ENCODE measurements at places on chromosomes 3 and 15. TPM values are rescaled to one million over a fixed set of nuclear protein-coding genes. Genes with fewer than 3 reads are reported as not detected.

ANKUB1 gene
- not detected for total RNA-seq

ARPP21 gene
- total RNA-seq: 1.5 TPM

LHFPL4 gene
- total RNA-seq: 0.13 TPM

ECE2 gene
- total RNA-seq: 0.67 TPM

- ATAC-seq: no peak
These were observed 3.0 kb downstream of the PEAK1 start for GRCh38 chr15:77416954-77417353.

DNA sequence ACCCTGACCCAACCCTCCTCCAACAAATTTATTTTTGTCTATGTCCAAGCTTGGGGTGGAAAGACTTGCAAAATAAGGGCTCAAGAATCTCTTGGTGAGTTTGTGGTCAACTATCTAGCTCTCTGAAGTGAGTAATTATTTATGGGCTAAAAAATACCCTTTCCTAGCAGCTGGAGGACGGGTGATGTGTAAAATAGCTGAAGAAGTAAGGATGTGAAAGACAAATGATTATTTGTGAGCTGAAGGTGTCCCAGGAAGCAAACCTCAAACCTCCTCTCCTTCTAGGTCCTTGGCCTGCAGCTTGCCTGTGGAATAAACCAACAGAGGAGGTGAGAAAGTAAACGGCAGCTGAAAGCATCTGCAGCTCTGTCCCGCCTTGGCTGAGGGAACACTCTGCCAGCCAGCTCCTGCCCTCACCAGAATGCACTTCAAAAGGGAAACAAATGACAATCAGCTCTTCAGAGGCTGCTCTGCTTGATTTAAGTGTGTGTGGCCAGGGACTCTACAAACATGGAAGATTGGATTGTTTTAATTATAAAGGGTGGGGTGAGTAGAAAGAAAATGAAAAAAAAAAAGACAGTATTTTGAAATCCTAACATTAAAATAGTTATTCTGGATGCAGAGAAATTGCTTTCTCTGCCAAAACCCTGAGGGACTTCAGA, 60.3 kb downstream of the TM4SF4 start:
- ATAC-seq: no peak

- no peak for ATAC-seq
These were observed 103.0 kb upstream of the NAALADL2 start for GRCh38 chr3:174755833-174756829.

DNA sequence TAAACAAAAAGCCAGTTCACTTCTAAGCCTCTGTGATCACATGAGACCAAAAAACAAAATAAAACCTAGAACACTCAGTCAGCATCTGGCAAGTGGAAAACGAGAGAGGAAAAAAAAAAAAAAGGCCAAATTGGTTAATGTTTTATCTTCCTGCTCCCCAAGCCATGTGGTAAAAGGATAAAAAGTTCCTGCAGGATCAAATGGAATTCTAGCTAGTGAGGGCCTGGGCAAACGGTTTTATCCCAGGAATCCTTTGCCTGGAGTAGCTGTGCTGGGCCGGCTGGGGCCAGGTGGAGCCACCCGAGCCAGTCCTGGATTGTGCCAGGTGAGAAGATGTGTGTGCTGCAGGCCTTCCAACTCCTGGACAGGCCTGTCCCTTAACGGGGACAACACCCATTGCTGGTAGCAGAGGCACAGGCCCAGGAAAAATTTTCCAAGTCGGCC, 13.2 kb downstream of the SMAD6 start:
- no peak for ATAC-seq

DNA sequence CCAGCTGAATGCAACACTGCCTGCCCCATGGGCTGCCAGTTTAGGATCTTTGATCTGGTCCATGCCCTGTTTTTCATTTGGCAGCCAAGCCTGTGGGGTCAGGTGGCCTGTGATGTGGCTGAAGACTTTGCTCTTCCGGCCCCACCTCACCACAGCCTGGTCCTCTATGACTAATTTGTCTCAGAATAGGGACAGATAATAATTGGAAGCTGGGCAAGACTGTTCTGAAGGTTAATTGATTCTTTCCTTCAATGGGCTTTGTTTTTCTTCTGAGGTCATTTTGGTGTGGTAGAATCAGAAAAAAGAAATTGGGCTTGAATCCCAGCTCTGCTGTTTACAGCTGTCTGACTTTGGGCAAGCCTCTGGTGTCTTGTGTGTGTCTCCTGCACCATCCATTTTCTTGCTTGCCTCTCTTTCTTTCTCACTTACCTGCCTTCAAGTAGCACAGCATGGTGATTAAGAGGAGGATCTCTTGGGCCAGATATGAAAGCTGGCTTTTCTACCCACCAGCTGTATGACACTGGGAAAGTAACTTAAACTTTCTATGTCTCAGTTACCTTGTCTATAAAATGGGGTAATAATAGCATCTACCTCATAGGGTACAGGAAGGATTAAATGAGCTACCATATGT, 24.2 kb downstream of the ABHD2 start:
- peak; percentile 56 for ATAC-seq

DNA sequence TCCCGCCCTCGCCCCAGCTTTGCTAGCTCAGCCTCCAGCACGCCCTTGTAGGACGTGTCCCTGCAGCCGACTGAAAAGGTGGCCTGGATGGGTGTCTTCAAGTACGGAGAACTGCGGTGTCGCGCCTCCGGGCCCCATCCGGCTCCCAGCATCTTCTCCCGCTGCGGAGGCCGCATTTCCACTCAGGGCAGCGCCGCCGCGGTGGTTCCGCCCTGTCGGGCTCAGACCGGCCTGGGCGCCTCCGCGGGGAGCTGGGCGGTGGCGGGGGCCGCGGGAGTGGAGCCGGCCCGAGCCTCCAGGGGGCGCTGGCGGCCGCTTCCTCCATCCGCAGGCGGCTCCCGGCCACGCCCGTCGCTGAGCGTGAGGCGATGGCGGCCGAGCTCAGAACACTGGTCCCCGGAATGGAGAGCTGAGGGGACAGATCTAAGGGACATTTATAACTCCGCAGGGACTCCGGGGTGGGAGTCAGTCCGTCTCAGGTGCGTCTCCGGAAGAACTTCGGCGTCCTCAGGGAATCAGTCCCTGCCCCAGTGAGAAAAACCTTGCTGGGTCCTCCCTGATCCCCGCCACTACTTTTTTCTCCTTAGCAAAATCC, 13.6 kb upstream of the SMCO1 start:
- ATAC-seq: peak; percentile 95

DNA sequence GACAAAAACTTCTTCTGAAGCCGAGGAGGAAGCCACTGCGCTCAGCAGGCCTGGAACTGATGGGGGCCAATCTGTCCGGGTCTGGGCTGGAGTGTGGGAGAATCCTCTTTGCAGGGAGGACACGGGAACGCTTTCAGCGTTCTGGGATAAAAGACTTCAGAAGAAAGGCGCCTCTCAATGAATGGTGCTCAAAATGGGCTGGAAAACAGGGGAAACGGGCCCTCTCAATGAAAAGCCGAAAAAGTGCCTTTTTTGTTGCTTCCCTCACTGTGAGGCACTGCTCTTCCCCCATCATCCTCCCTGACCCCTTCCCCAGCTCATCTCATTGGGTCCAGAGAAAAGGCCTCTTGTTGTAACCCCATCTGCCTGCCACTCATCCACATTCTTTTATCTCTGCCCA, 119.5 kb upstream of the LRIG1 start:
- no peak for ATAC-seq

DNA sequence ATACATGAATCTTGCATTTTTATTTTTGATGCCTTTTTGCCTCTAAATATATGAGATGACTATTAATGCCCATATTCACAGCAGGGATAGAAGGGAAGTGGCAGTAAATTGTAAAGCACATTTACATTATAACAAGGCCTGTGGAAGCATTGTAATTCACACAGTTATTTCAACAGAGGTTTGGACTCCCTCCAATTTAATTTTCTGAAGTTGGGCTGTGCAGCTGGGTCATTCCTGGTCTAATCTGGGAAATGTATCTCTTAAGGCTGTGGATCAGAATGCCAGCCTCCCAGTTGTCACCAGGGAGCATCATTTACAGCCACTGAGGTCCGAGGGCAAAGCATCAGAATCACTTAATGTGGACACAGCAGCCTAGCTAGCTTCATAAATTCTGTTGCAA, 434.5 kb downstream of the MFSD1 start:
- no peak for ATAC-seq

- no peak for ATAC-seq
These were observed 52.4 kb downstream of the PRKCI start for GRCh38 chr3:170274641-170275040.

GRCh38 chr3:127688416-127689265, 15.9 kb downstream of the ABTB1 start:
- peak; percentile 27 for ATAC-seq

Data from gastroesophageal sphincter (tissue), 4 donors.